ENCODE measurements at places on chromosomes 11 and 22. TPM values are rescaled to one million over a fixed set of nuclear protein-coding genes. Genes with fewer than 3 reads are reported as not detected.

Gene PLEKHA7
- 43.2 TPM for total RNA-seq

Gene TRAPPC4
- total RNA-seq, result 52.8 TPM

Gene GLB1L2
- total RNA-seq, result 0.29 TPM

DNA sequence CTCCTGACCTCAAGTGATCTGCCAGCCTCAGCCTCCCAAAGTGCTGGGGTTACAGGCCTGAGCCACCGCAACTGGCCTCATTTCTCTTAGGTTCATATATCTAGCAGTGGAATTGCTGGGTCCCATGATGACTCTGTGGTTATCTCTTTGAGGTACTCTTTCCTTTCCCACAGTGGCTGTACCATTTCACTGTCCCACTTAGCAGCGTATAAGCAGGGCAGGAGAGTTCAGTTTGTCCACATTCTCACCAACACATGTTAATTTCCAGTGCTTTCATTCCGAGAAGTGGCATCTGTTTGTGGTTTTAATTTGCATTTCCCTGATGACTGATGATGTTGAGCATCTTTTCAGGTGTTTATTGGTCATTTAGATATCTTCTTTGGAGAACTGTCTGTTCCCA lies 16.4 kb downstream of the PRR5 start:
- no peak for DNase-seq

- DNase-seq, result no peak
Measured at GRCh38 chr11:1889224-1889930, 2.3 kb downstream of the PRR33 start.

- peak; percentile 39 for DNase-seq
Measured at GRCh38 chr11:69231466-69232018, 62.4 kb upstream of the MYEOV start.

DNA sequence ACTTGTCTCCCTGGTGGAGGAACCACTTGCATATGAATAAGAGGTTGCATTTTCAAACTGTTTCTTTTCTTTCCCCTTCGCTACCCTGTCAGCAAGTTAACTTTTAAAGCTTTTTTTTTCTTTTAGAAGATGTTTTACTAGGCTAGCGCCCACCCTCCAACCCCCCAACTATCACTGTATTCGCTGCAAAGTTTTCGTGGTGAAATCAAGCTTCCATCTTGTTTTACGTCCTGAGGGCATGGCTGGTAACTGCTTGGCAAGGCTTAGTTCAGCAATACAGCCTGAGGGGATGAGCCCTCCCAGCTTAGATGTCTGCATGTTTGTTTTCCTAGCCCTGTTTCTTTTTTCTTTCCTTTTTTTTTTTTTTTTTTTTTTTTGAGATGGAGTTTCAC lies 1359.3 kb downstream of the LRRC4C start:
- DNase-seq, result no peak

DNA sequence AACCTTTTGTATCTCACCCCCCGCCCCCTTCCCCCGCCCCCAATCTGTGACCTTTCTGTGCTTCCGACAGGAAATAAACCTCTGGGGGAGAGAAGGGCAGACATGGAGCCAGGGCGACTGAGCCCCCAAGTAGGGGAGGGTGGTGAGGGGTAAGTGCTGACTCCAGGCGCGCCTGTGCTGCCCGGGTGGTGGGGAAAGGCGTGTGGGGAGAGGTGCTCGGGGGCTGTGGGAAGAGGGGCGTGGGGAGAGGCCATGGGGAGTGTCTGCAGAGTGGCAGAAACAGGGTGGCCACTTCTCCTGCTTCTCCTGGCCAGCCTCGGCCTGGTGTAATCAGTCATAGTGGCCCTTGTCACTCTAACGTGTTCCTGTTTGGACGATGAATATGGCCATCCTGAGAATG lies 8.0 kb downstream of the SLC16A8 start:
- no peak for DNase-seq

GRCh38 chr11:111819829-111820237 lies 51.5 kb downstream of the ALG9 start:
- no peak for DNase-seq

- DNase-seq, result peak; percentile 41
Measured at GRCh38 chr11:61983419-61983818, 16.0 kb upstream of the FTH1 start.

GRCh38 chr11:115290479-115290878 lies 213.7 kb downstream of the CADM1 start:
- no peak for DNase-seq

Gene MB
- total RNA-seq, result 0.55 TPM

GRCh38 chr22:23691748-23692423 lies 1.1 kb downstream of the RGL4 start:
- DNase-seq, result peak; percentile 62

Measured in mesenteric fat pad (tissue), 1 donor.